ENCODE measurements at places on chromosomes 1 and 21.

DNA sequence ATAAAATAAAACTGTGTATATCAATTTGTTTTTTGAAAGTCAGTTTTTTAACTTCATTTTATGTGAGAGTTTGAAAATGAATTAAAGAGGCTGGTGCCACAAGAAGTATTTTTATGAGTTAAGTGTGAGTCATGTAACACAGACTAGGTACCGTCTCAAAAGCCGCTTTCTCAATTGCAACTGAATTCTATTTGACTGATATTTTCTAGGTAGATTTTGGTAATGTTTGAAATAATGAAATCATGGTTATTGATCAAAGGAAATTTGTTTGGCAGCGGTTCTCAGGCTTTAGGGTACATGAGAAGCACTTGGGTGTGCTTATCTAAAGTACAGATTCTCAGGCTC, 4.6 kb downstream of the SNX27 start:
- no peak for DNase-seq

GRCh38 chr1:203686091-203686632, 59.5 kb downstream of the ATP2B4 start:
- no peak for DNase-seq

- no peak for DNase-seq
Measured at GRCh38 chr1:214337511-214337910, 56.6 kb downstream of the SMYD2 start.

DNA sequence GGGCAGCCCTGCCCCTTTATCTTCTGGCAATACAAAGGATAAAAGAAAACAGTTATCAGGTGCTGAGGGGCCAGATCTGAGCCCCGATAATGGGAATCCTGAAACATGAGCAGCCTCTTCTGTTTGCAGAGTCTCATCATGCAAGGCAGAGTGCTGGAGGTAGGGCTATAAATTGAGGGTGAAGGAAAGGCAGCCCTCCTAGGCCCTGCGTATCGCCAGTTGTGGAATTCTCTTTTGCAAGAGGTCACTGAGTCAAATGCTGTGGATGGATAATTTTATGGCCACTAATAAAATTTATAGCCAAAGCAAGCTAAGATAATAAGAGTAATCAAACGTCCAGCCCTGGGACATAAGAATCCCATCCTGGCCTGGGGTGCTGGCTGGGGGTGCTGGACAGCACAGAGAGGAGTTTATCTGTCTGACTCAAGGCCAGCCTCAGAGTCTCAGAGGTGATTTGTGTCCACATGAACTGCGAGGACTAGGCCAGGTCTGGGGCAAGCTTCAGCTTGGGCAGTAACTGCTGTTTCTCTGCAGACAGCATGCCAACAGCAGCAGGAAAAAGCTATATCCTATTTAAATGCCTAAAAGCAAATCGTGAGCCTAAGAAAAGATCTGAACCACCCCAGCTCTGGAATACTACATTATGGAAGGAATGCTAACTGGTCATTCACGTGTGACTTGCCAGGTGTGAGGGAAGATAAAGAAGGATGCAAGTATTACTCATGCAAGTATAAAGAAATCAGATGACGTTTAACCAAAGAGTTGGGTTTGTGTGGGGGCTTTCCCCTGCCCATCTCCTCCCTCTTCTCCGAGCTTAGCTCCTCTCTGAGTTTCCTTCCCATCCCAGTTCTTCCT, 254.8 kb downstream of the KIF26B start:
- DNase-seq = no peak

- no peak for DNase-seq
Measured at GRCh38 chr1:226329237-226329636, 20.3 kb upstream of the LIN9 start.

- no peak for DNase-seq
Measured at GRCh38 chr1:35637401-35637809, 3.9 kb downstream of the PSMB2 start.

DNA sequence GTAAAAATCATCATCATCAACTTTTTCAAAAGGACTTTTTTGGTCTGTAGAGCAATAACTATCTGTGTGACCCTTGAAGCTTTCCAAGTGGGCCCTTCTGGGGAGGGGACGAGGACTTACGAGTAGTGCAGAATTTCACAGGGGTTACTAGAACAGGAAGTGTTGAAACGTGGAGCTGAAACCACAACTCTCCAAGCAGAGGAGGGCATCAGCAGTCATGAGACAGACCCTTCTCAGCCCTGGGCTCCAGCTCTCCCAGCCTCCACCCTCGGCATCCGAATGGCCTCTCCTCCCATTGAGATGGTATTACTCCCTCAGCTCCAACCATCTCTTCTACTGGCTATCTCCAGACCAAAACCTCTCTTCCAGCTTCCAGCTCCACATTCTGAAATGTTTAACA, 3.6 kb downstream of the FAM89A start:
- DNase-seq = no peak

- no peak for DNase-seq
Measured at GRCh38 chr1:184399192-184399847, 12.5 kb downstream of the C1orf21 start.

DNA sequence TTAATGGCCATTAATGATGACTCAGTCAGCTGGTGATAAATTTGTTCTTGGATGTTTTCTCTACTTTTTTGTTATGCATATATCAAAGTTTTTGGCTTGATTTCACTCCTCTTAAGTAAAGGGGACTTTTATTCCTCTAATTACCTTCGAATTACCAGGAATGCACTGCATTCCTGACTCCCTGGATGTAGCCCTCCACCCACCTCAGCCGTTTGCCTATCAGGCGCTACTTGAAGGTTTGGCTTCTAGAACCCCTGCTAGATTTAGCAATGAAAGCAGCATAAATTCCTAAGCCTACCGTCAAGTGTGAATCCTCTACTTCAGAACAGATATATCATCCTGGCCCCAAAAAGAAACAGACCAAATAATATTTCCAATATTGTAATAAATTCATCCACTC, 387.8 kb upstream of the ADGRL2 start:
- no peak for DNase-seq

DNA sequence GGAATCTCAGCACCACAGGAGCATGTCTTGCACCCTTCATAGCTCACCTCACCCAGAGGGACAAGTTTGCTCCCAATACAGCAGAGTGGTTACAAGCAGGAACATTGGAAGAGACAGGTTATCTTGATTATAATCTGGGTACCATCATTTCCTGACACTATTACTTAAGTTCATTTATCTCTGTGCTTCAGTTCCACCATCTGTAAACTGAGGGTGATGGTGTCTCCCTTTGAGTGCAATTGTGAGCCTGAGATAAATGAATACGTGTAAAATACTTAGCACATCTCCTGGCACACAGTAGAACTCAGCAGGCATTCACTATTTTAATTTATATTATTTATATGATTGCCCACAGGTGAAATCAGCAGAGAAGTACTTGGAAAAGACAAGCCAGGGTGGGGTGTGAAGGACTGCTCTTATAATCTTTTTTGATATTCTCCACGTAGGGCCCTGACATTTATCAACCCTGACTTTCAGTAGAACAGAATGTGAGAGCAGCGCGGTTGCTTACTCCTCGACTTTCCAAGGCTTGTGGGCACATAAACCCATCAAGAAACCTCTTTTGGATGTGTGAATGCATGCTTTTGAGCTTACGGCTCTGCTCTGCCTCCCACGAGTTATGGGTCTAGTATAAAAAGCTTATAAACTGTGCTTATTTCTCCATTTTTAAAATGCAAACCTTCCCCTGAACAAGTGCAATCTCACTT, 34.9 kb downstream of the DUSP10 start:
- no peak for DNase-seq

DNA sequence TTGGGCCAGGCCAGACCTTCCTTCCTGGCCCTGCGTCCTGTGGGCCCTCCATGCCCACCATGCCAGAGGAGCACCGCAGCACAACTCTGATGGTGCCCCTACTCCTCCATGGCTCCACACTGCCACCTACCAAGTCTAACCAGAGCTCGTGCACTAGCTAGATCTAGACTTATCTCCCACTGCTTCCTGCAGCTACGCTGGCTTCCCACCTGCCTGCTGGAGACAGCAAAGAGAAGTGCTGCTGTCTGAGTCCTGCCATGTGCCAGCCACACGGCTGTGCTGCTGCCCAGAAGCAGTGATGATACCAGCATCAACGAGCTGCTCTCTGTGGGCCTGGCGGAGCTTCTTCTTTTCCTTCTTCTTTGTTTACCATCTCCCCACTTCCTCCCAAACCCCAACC, 4.5 kb downstream of the GUCA2B start:
- no peak for DNase-seq

DNA sequence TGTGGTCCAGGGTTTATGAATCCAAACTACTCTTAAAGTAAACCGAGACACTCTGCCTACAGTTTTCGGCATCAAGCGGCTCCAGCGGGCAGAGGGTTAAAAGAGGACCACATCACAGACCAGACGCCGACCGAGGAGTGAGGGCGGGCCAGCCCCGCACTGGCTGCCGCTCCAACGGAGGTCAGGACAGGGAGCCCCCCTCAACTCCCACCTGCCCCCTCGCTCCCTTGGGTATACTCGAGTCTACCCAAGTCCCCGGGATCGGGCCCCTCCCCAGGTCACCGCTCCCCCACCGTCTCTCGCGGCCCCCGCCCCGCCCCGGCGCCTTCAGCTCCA, 312 bp downstream of the ARNT start:
- DNase-seq = no peak

GRCh38 chr1:205669341-205670149, 10.8 kb downstream of the SLC45A3 start:
- no peak for DNase-seq

GRCh38 chr1:17128361-17128760, 9.1 kb upstream of the PADI2 start:
- DNase-seq = no peak

GRCh38 chr1:3685222-3685621, 32.9 kb downstream of the TP73 start:
- no peak for DNase-seq

GRCh38 chr1:36859926-36860325, 174.4 kb downstream of the GRIK3 start:
- no peak for DNase-seq

- DNase-seq = no peak
Measured at GRCh38 chr1:3910049-3910731, 10.1 kb upstream of the C1orf174 start.

GRCh38 chr1:29424266-29424665, 187.9 kb downstream of the PTPRU start:
- DNase-seq = no peak

Data from NCI-H1436 treated with DMSO at 0.1 percent for 48 hours (cell line).